ENCODE measurements at places on chromosomes 4 and X.

DNA sequence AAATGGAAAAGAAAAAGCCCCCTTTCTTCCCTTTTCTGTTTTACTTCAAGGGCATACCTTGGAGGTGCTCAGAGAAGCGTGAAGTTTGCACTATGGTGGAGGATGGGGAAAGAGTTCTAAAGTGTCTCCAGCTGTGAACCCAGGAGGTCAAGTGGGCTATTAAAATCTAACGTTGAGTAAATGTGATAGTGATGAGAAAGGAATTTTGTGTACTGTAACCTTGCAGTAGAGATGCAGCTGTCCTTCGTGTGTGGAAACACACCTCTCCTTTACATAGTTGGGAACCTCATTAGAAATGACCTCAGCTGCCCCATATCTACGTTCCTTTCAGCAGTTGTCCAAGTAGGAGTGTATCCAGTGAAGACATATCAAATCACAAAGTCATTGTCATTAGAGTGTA, 26.5 kb downstream of the ADH5 start:
- DNase-seq, result no peak

DNA sequence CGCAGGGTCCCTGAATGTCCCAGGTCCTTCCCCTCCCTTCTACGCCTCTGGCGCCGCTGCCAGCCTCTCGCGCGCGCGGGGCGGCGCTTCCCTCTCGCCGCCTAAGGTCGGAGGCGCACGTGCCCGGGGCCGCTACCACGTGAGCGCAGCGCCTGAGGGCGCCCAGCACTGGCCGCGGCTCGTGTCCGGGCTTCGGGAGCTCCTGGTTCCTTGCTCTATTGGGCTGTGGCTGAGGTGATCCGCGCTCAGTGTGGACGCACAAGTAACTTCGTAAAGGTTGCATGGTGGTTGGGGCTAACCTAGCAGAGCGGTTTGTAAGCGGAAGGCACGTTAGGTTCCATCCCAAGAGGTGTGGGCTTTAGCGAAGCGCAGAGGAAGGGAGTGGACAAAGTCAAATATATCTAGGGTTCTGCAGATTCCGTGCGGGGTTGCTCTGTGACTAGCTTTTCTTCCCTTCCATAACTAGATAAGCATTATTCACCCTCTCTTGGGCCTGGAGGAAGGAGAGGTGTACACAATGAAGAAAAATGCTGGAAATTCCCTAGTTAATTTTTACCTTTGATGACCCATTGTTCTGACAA, 1.8 kb downstream of the TLL1 start:
- DNase-seq, result peak; percentile 4

DNA sequence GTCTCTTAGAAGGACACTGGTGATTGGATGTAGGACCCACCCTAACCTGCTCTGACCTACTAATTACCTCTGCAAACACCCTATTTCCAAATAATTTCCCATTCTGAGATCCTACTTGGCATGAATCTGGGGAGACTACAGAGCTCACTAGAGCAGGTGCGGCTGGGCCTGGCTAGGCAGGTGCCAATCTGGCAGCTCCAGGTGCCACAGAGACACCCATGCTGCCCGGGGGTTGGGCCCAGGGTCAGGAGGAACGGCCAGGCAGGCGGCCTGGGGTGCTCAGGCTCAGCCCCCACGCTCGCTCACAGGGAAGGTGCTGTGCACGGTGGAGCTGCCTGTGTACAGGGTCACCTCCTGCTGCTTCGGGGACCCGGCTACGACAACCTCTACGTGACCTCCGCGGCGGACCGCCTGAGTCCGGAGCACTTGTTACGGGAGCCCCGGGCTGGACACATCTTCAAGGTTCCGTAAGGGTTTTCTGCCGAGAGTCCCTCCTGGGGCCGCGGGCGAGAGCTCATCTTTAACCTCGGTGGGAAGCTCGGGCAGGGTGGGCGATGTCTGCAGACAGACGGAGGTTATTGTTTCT, 26.5 kb upstream of the PLCXD1 start:
- no peak for DNase-seq

DNA sequence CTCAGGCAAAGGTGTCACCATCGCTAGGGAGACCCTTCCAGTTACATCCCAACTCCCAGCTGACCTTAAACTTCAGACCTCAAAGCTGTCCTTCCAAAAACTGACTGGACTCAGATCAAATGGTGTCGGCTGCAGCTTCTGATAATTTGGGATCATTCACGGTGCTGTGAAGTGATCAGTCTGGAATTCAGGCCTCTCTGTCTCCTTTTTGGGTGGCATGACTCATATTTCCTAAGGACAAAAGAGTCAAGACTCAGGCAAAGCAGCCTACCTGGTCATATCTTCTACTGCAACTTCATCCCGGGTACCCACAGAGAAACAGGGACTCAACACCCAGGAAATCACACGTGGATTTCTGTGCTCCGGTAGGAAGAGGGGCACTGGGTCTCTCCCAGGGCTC, 87.6 kb downstream of the SORCS2 start:
- DNase-seq, result no peak

DNA sequence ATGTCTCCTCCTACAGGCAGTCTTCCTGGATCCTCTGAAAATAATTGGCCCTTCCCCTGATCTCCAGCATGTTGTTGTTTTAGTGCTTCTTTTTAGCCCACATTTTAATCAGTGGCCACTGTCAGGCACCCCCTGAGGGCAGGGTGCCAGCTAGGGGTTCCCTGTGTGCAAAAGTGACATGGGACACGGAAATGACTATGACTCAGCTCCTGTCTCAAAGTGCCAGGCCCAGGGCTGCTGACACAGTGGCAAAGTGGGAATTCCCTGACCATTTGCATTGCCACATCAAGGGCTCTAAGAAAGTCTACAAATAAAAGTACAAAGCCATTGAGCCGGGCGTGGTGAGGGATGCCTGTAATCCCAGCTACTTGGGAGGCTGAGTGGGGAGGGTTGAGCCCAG, 24.8 kb downstream of the HMX1 start:
- no peak for DNase-seq

- no peak for DNase-seq
These were observed 11.0 kb upstream of the PDLIM3 start for GRCh38 chr4:185546335-185546734.

DNA sequence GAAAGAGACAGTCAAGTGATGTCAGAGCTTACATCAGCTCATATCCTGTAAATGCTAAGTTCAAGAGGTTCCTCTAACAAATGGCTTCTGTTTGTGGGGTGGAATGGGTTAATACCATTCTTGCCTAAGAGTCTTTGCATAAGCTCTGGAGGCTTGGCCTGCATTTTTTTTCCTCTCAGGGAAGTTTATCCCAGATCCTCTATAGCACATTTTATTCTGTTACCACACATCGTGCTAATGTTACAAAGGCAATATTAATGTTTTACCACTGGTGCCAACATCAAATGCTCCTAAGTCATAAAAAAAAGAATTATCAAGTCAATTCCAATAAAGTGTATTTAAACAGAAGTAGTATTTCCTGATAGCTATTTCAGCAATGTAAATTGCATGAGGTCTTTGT, 2.9 kb upstream of the ADH6 start:
- no peak for DNase-seq

DNA sequence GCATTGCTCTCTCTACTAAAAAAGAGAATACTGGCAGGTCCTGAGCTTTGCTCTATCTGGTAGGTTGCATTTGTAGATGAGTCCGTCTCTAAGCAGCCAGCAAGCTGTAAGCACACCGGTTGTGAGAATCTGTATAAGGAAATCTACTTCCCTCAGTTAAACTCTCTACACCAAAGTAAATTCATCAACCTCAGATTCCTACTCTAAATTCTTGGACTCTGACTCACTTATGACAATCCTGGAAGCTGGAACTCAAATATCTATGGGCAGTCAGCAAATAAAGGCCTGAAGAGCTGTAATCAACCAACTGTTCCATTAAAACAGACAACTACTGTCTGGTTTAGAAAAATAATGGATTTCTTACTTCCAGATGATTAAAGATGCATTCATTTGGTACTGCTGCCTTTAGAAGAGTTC, 37.9 kb downstream of the FAT1 start:
- no peak for DNase-seq

GRCh38 chr4:82561786-82562563, at the start of gene TMEM150C:
TMEM150C (minus strand) TSS chr4:82561988; CDS start chr4:82504657, 57,331 bp downstream.
- DNase-seq, result peak; percentile 6

- DNase-seq, result peak; percentile 87
These were observed 5.4 kb upstream of the SH3BP2 start for GRCh38 chr4:2787230-2788100.

GRCh38 chr4:72432282-72432681, 136.7 kb downstream of the ADAMTS3 start:
- DNase-seq, result no peak

DNA sequence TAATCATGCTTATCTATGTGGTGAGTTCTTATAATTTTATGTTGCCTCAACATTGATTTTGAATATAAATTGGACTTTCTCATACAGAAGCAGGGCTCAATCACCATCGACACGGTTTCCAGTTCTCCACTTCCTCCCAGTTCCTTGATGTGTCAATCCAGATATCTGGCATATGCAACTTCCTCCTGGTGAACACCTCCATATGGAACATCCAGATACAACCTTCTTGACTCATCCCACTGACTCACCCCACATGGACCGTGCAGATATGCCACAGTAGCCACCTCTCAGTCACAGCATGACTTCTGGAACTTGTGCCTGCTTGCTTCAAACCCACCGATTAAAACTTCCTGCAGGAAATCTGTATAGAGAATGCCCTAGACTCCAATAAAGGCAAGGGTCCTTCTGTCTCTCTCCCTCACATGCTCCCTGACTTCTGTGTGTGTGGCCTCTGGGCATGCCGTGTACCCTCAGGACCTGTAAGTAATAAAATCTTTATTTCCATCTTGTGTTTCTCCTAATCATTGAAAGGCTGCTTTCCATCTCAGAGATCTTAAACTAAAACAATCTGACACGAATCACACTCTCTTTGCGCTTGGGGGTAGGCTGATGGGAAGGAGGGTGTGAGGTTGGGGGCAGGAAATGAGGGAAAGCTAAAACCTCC, 67.0 kb downstream of the HTRA3 start:
- no peak for DNase-seq
